ENCODE measurements at places on chromosomes 11 and 22. TPM values are rescaled to one million over a fixed set of nuclear protein-coding genes. Genes with fewer than 3 reads are reported as not detected.

The OR4C12 gene
- total RNA-seq, result not detected

The FAM111B gene
- 0.95 TPM for total RNA-seq

The C22orf42 gene
- not detected for total RNA-seq

The CASP5 gene
- not detected for total RNA-seq

The SCGB1C1 gene
- not detected for total RNA-seq

The PHOX2A gene
- not detected for total RNA-seq

The GLB1L3 gene
- 0.22 TPM for total RNA-seq

The ARHGAP8 gene
- total RNA-seq, result 1.3 TPM

The CBX7 gene
- total RNA-seq, result 1.2 TPM

The OR5A1 gene
- not detected for total RNA-seq

The ADORA2A gene
- 3.9 TPM for total RNA-seq

The PAAF1 gene
- 15.6 TPM for total RNA-seq

The MOV10L1 gene
- 0.62 TPM for total RNA-seq

The APOL5 gene
- total RNA-seq, result not detected

GRCh38 chr11:122069707-122070360 lies 46.2 kb downstream of the BLID start:
- peak; percentile 91 for DNase-seq

GRCh38 chr11:29318134-29318845 lies 698.5 kb downstream of the KCNA4 start:
- peak; percentile 95 for DNase-seq

GRCh38 chr11:110087812-110088534 lies 5.2 kb upstream of the ZC3H12C start:
- peak; percentile 83 for DNase-seq

GRCh38 chr22:21000987-21001600 lies 824 bp downstream of the THAP7 start:
- DNase-seq, result no peak

DNA sequence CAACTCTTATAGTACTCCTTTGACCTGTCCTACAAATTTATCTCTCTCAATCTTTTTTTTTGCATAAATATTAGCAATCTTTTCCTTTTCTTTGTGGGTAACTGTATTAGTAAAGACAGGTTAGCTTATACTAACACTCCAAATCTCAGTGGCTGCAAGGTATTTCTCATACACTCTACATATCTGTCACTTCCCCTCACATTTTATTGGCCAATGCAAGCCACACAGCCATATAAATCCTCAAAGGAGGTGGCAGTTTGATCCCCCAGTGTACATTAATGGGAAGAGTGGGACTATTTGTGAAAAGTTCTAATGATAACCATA lies 42.6 kb upstream of the EED start:
- DNase-seq, result no peak

DNA sequence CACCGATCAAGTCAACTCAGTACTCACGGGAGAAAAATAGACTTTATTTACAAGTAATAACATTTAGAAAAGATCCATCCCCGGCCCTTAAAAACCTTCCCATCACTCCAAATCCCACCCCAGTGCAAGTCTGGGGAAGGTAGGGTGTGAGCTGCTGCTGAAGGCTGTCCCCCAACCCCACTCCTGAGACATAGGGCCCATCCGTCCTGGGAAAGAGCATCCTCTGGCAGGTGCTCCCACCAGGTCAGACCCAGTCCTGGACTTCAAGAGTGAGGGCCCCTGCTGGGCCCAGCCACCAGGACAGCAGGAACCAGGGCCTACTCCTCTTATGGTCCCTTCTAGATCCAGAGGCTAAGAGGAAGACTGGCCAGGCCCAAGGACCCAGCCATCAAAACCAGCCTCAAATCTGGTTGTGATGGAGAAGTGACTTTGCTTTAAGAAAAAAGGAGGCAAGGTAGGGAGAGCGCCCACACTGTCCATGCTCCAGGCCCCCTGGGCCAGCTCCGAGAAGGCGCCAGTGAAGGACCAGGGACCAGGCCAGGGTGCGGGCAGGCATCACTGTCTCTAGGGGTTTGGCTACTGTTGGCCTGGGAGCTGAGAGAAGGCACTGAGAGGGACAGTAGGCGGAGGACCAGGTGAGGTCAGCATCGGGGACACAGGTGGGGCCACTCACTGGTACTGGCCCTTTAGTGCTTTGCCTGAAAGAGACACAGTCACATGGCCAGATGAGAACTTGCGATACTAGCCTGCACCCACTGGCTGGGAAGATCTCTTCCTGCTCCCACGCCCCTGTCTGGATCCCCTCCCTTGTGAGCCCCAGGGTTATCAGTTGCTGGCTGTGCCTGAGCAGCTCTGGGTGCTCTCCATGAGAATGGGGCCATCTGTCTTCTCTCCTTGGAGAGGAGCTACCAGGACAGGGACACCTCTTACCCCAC lies 4.4 kb downstream of the IL18BP start:
- no peak for DNase-seq

- no peak for DNase-seq
These were observed 282.3 kb downstream of the TTC28 start for GRCh38 chr22:28397306-28397705.

GRCh38 chr11:20337526-20338154 lies 25.9 kb upstream of the HTATIP2 start:
- peak; percentile 12 for DNase-seq

DNA sequence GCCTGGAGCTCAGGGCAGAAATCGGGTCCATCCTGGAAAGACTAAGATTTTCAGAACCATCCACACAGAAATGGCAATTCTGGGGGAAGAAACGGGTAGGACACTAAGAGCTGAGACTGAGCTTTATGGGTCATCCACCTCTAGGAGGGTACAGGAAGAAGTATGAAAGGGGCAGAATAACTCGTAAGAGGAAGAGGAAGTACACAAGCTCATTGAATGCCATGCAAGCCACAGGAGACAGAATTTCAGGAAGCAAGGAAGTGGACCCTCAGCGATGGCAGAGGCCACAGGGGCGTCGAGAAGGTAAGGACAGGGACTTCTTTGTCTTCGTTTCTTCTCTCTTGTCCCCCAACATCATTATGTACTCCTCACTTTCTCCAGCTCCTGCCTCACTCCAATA lies 169.6 kb downstream of the MAML2 start:
- DNase-seq, result no peak

DNA sequence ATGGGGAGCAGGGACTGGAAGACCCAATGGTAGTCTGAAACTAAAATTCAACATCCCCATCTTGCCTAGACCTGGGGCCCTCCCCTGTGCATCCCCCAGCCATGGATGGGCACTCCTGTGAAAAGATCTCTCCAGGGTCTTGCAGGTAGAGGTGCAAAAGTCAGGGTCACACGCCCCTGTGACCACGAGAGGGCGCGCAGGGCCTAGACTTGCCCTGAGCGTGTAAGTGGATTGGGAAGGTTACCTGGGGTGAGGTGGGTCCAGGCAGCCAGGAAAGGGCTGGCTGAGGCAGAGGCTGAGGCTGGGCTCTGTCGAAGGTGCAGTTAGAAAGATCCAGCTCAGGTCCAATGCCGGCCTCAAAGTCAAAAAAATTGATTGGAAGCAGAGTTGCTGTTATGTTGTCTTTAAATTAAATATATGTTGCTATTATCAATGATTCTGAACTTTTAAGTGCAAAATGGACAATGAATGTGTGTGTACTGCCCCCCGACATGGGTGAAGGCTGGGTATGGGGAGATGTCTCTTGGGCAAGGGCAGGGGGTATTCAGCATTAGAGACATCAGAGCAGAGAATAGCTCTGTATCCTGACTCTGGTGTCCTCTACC lies 4.8 kb upstream of the POU2F3 start:
- DNase-seq, result no peak

GRCh38 chr22:30325065-30325720 lies 1.5 kb downstream of the TBC1D10A start:
- DNase-seq, result peak; percentile 82

DNA sequence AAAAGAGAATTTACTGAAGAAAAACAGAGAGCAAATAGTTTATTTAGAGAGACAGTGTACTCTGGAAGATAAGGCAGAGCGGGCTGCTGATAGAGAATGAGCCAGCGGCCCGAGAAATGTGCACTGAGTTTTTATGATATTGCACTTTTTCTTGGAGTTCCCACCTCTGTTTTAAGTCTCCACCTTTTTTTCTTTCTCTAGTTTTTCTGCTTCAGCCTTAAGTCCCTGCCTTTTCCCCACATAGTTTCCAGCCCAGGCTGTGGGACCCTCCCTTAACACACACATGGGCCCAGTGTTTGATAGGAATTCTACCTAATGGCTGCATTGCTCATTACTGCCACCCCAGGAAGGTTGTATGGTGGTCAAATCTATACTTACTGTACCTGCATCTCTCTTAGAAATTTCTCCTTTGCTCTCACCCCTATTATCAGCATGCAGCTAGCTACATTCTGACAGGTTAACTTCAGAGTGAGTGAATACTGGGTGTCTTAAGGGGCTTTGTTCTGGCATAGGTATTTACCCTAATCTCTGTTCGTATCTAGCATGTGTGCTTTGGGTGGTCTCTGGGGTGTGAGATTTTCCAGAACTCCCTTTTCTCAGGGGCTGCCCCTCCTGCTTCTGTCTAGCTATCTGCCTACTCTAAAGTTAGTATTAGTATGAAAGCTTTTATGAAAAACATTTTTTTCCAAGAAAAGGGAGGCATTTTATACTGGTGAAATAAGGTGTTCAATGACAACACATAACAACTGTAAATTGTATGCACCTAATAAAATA lies 127.3 kb upstream of the TOP3B start:
- no peak for DNase-seq

DNA sequence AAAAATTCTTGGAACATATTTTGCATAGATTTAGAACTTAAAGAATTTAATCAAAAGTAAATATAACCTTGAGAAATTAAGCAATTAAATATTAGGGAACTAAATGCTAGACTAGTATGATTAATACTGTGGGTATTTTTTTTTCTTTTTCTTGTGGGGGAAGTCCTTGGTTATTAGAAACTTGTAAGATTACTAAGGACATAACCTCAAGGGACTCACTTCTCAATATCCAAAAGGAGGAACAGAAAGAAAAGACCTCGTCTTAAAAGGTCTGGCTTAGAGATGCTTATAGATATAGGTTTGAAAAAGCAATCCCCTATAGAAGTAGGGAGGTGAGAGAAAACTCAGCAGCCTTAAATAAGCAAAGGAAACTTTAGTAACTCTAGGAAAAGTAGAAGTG lies 368.5 kb downstream of the INSC start:
- DNase-seq, result no peak

- peak; percentile 49 for DNase-seq
These were observed 178.2 kb upstream of the TMEM45B start for GRCh38 chr11:129637473-129637872.

GRCh38 chr11:17506314-17506713 lies 29.7 kb upstream of the ABCC8 start:
- no peak for DNase-seq

DNA sequence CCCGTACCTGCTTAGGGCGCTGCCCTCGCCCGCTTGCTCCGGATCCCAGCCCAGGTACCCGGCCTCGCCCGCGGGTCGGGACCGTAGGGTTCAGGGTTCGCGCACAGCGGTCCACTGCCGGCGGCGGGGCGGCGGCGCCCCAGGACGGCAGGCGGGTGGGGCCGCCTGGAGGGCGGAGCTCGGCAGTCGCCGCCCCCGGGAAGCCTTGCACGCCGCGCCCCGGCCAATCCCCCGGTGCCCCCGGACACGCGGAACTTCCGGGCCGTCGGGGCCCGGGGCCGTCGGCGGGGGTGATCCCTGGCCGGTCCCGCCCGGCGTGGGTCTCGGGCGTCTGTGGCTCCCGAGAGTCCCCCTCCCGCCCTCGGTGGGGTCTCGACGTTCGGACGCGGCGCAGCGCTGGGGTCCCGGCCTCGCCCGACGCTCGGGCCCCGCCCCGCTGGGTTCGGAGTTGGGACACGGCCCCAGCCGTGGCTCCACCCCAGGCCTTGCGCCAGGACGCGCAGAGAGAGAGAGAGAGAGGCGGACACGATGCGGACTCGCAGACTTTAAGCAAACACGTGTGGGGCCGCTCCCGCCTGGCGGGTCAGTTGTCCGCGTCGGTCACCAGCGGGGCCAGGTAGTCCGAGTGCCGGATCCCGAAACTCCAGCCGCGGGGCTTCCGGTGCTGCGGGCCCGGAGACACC lies at the start of gene TYMP:
Gene TYMP (minus strand): TSS at position 116 of the 683 bp plus-strand sequence. CDS start 303 bp downstream, outside the sequence.
- peak; percentile 55 for DNase-seq

DNA sequence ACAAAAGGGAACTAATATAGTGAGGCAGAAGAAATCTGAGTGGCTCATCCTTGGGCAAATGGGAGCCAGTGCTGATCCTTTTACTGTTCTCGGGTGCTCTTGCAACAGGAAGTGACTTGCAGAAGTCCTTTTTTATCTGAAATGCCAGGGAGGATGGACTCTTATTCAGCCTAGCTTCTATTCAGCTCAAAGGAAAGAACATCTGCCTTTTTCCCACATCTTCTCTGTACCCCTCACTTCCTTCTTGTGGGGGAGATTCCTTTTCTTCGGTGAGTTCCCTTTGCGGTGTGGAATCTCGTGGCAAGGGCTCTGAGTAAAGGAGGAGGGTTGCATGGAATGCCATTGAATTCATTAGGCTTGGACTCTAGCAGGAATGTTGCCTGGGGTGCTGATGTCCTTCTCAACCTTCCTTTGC lies 76.2 kb downstream of the ZBTB16 start:
- peak; percentile 18 for DNase-seq

DNA sequence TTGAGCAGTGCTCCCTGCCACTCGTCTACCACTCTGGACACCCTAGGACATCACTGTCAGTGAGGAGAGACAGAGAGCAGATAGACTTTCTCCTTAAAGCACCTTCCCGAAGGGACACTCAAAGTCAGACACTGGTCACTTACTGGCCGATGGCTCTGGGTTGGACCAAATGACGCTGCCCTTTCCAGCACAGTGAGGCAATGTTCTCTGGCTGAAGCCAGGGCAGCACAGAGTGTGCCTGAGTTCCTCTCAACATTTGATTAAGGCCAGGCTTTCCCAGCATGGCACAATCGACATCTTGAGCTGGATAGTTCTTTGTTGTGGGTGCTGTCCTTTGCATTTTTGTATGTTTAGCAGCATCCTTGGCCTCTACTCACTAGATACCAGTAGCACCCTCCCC lies 206.2 kb downstream of the CSNK2A3 start:
- no peak for DNase-seq

- DNase-seq, result no peak
These were observed 2.6 kb downstream of the TMPRSS4 start for GRCh38 chr11:118079491-118079890.

DNA sequence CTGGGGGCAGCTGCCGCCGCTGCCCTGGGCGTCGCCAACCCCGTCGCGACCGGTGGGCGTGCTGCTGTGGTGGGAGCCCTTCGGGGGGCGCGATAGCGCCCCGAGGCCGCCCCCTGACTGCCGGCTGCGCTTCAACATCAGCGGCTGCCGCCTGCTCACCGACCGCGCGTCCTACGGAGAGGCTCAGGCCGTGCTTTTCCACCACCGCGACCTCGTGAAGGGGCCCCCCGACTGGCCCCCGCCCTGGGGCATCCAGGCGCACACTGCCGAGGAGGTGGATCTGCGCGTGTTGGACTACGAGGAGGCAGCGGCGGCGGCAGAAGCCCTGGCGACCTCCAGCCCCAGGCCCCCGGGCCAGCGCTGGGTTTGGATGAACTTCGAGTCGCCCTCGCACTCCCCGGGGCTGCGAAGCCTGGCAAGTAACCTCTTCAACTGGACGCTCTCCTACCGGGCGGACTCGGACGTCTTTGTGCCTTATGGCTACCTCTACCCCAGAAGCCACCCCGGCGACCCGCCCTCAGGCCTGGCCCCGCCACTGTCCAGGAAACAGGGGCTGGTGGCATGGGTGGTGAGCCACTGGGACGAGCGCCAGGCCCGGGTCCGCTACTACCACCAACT lies 1.0 kb downstream of the FUT4 start:
- no peak for DNase-seq
